T-helper 22 cell (primary cell): ENCODE measurements at places on chromosomes 1 and 21.

- DNase-seq = no peak
These were observed 63.0 kb upstream of the PRDX6 start for GRCh38 chr1:173414136-173414535.

DNA sequence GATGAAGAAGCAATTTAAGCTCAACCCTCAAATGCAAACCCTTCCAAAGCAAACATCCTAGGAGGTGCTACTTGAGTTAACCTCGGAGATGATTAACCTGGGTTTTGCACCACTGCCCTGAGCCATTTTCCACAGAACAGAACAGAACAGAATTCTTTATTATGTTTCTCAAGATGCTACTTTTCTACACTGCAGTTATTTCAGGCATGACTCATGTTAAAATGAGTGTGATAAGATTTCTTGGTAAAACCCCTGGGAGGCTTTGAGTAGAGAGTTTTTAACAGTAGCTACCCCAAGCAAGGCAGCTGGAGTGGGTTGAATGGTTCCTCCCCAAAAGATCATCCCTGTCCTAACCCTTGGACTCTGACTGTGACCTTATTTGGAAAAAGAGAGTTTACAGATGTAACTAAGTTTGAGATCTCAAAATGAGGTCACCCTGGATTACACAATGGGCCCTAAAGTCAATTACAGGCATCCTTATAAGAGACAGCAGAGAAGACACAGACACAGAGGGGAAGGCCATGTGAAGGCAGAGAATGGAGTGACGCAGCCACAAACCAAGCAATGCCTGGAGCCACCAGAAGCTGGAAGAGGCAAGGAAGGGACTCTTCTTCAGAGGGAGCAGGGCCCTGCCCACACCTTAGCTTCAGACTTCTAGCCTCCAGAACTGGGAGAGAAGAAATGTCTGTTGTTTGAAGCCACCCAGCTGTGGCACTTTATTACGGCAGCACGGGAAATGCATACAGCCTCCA lies 153.4 kb downstream of the ETS2 start:
- DNase-seq = no peak

DNA sequence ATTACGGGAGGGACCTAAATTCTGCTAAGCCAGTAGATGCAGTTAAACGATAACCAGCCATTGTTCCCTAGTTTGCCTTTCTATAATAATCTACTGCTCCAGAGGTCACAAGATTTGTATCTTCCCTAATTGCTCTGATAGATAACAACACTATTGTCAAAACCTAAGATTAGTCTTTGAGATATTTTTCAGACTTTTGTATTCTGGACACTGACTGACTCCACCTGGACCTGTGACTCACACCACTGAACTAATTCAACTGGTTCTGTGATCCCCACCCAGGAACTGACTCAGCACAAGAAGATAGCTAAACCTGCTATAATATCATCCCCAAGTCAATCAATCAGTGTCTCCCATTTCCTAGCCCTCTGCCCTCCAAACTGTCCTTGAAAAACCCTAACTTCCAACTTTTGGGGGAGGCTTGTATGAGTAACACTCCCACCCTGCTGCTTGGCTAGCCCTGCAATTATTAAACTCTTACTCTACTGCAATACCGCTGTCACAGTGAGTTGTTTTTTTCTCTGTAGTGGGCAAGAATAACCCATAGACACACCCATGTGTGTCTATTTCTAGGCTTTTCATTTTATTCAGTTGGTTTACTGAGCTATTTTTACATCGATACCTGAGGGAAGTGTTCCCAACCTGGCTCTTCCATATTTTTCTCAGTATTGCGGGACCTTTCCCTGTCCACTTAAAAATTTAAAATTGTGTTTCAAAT lies 11.2 kb downstream of the KIFAP3 start:
- DNase-seq = no peak

DNA sequence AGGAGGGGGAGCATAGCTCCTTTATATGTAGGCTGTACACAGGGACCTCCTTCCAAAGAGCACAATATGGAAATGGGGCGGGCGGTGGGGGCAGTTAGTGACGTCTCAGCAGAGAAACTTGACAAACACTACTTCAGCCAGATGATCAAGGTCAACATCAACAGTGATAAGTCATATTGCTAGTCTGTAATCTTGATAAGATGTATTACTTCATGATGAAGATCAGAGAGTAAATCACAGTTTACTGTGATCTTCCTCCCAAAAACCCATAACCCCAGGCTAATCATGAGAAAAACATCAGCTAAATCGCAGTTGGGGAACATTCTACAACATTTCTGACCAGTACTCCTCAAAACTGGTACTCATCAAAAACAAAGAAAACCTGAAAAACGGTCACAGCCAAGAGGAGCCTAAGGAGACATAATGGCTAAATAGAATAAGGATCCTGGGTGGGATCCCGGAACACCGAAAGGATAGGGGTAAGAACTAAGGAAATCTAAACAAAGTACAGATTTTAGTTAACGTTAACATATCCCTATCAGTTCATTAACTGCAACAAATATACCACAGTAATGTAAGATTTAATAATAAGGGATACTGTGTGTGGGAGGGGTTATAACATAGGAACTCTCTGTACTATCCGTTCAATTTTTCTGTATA lies 20.2 kb downstream of the LPAR3 start:
- DNase-seq = no peak

DNA sequence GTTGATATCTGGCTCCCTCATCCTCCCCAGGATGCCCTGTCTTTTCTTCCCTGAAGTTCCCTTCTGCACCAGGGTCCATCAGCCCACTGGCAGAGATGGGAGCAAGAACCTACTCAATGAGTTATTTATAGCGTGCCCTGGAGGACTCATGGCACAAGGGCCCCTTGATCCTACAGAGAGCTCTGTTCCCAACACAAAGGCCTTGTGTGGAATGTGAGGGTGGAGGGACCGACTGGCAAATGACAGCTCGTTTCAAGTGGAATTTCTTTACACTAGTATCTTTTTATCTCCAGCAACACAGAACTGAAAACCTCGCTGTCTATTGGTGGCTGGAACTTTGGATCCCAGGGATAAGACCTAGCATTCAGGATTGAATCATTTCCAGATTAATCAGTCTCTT lies 22.4 kb downstream of the CHI3L2 start:
- no peak for DNase-seq

GRCh38 chr1:216944864-216945510 lies 221.8 kb upstream of the ESRRG start:
- DNase-seq = no peak

DNA sequence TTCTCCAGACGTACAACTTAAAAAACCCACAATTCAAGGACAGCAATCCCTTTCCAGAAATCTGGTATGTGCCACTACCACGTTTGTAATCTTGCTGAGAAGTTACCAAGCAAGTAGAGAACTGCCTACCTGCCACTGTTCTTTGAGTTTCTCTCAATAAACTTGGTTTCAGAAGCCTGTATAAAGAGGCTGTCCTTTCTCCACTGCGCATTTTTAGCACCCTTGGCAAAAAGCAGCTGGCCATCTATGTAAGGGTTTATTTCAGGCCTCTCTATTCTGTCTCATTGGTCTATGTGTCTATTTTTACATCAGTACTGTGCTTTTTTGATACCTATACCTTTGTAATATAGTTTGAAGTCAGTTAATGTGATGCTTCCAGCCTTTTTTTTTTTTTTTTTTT lies 665.1 kb upstream of the BRINP3 start:
- DNase-seq = no peak

DNA sequence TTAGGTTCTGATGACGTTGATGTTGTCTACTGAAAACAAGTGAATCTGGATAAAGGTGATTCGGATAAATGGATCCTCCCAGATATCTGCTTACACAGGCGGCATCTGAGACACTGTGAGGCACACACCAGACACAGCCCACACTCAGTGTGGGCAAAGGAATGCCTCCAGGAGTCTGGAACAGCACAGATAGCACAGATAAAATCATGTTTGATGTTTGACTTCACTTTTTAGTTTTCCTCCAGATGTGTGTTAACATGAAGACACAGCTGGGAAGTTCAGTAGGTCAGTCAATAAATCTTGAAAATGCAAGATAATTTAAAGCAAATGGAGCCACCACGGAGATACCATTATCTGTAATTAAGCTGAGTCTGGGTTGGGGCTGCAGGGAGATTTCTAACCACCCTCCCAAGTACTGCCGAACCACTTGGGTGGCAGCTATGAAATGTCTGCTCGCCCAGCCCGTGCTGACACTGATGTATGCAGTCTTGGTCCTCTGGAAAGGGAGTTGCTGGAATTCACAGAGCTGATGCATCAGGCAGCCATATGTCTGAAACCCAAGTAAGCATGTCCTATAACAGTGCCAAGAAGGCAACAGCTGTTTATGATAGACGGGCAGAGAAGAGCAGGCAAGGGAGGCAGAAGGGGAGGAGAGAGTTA lies 11.7 kb downstream of the CAPN9 start:
- DNase-seq = no peak

- DNase-seq = no peak
These were observed 799.3 kb upstream of the CXADR start for GRCh38 chr21:16713331-16714117.

DNA sequence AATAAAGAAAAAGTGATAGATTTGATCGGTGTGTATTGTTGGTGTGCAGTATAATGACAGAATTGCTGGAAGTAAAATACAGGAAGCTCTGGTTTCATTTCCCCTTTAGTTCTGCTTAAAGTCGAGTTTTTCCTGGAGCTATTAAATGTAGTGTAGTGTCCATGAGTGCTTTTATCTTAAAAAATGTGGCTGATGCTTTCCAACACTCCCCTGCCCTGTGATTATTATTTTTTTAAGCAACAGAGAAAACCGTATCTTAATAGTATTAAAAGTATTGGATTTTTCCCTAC lies 1.1 kb downstream of the LGALS8 start:
- DNase-seq = no peak

DNA sequence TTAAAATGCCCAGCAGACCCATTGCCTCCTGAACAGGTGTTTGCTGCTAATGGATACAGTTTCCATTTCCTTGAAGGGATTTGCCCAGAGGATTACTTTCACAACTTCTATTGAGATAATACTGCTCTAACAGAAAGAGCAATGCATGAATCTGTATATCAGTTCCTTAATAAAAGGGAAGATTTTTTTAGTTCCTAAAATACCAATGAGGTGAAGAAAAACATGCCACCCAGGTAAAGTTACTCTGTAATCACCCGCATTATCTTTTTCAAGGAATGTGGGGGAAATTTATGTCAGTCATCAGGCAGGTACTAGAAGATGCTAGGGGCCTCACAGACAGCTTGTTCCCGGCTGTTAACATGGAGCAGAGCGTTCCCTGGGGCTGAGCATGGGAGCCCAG lies 41.1 kb downstream of the KCNJ15 start:
- DNase-seq = no peak

DNA sequence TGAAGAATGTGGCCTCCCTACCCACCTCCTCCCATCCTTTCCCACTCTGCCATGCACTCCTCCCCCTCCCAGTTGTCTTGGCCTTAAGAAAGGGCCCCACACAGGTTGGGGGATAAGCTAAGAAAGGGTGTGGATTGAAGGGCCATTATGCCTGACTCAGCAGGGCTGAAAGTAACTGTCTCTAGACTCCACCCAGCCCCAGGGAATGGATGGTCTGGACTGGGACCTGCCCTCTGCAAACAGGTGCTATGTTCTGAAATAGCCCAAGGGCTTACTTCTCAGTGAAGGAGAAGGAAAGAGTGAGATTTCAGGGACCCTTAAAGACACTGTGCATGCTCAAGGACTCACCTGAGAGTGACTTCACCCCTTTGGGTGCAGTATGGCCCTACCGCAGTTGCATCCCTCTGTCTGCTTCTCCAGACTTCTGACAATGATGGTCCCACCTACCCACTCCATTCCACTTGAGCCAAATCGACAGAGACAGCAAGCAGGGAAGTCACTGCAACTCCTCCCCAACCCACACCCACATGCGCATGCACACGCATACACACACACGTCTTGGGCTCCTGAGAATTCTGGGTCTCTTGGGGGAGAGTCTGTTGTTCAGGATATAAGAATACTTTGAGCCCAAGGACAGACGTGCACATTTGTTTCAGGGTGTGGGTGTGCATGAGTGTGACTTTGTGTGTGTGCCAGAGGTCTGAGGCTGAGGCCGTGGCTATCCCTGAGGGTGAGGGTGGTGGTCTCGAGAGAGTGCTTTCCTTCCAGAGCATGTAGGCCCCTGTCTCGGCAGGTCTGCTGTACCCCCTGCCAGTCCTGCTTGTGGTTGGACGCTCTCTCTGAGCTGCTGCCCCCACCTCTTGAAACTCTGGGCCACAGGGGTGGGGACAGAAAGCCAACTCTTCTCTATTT lies 231.9 kb downstream of the PTPRU start:
- no peak for DNase-seq

DNA sequence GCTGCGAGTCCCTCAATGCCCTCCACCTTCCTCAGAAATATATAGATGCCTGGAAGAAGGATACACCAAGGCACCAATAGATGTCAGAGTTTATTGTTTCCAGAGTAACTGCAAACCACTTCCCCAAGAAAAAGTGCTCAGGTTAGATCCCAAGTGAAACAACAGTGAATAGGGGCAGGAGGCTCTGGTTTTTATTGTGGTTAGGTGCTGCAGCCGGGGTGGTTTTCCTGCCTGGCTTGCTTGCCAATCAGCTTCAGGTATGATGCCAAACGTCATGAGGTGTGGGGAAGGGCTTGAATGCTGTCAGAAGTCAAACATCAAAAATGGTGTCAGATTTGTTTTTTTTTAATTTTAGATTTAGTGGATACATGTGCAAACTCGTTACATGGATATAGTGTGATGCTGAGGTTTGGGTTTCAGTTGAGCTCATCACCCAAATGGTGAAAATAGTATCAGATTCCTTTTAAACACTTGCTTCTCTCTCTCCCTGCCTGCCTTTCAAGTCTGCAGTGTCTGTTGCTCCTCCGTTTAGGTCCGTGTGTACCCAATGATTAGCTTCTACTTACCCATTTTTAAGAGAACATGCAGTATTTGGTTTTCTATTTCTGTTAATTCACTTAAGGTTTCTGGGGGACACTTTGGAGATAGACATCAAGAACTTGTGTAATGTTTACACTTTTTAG lies 1317.0 kb downstream of the MRPL39 start:
- DNase-seq = no peak

GRCh38 chr1:11458811-11459275 lies 20.1 kb upstream of the DISP3 start:
- no peak for DNase-seq

DNA sequence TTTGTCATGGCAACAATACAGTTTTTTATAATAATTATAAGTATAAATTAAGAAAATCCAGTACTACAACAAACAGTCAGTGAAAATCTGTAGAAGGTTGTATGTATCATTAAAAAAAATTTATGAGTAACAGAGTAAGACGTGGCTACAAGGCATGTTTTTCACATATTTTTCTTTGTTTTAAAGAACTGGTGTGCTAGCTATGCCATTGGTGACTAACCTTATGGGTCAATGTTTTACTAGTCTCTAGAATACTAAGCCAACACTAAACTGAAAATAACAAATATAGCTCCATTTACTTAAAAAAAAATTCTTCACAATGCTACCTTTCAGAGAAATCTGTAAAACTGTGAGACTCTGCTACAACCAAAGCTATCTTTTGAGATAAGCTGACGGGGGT lies 261.5 kb downstream of the ADGRL2 start:
- DNase-seq = no peak

- no peak for DNase-seq
These were observed 23.0 kb downstream of the S100A10 start for GRCh38 chr1:151970626-151971025.
